ENCODE measurements at places on chromosomes 1 and 21.

GRCh38 chr1:59393211-59394180 lies 96.6 kb downstream of the FGGY start:
- DNase-seq: no peak

- DNase-seq: peak; percentile 62
Measured at GRCh38 chr1:10909697-10910680, 102.5 kb upstream of the TARDBP start.

GRCh38 chr1:235783148-235783776 lies 83.4 kb downstream of the LYST start:
- no peak for DNase-seq

DNA sequence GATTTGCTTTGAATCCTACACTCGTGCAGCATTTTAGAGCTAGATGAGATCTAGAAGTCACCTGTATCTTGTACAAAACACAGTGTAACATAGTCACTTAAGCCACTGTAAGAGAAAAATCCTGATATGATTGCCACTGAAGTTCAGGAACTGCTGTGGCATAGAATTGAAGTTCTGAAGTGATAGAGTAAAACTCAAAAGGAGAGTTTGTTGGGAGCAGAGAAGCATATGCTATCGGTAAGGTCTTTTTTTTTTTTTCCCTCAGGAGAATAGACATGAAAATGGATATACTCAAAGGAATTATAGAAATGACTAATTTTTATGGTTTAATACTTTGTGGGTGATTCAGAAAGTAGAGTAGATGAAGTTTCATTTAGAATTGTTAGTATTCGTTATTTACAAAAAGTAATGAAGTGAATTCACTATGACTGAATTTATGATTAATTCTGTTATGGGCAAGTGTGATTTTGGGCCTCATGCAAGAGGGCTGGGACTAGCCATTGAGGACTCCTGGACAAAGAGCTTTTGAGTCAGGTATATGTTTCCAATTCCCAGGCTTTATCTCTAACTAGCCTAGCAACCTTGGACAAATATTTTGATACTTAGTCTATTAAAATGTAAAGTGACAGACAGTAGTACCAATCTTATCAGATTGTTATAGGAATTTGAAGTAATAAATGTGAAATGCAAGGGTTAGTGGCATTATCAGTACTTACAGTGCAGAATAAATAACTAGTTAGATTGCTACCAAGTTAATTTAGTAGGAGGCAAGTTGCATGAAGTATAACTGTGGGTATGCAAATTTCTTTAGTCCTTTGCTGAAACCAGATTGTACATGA lies 3.1 kb downstream of the KCTD3 start:
- DNase-seq: no peak

GRCh38 chr1:202176949-202177927 lies 16.4 kb upstream of the LGR6 start:
- DNase-seq: no peak

DNA sequence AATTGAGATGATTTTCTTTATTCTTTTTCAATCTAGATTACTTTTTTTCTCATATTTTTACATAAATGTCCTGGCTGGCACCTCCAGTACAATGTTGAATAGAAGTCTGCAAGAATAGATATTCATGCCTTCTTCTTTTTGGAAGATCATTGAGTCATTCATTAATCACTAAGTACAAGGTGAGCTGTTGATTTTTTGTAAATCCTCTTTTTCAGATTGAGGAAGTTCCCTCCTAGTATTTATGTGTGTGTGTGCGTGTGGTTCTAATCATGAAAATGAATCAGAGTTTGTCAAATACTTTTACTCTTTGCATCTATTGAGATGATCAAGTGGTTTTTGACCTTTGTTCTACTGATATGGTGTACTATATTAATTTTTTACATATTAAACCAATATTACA lies 859.3 kb downstream of the KCNT2 start:
- DNase-seq: no peak

DNA sequence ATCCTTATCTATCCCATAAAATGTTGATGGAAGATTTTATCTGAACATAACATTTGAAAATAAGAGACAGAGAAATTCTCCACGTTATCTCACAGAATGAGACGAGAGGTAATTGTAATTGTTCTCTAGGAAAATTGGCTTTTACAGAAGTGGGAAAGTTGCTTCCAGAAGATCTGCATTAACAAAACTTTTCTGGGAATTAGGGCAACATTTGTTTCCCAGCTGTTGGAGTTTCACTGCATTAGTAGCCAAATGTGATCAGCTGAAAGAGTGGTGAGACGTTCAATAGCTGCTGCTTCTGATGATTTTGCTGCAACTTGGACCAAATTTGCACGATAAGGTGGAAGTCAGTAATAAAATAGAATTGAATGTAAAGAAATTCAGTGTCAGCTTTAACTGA lies 7.6 kb downstream of the CHODL start:
- DNase-seq: no peak

DNA sequence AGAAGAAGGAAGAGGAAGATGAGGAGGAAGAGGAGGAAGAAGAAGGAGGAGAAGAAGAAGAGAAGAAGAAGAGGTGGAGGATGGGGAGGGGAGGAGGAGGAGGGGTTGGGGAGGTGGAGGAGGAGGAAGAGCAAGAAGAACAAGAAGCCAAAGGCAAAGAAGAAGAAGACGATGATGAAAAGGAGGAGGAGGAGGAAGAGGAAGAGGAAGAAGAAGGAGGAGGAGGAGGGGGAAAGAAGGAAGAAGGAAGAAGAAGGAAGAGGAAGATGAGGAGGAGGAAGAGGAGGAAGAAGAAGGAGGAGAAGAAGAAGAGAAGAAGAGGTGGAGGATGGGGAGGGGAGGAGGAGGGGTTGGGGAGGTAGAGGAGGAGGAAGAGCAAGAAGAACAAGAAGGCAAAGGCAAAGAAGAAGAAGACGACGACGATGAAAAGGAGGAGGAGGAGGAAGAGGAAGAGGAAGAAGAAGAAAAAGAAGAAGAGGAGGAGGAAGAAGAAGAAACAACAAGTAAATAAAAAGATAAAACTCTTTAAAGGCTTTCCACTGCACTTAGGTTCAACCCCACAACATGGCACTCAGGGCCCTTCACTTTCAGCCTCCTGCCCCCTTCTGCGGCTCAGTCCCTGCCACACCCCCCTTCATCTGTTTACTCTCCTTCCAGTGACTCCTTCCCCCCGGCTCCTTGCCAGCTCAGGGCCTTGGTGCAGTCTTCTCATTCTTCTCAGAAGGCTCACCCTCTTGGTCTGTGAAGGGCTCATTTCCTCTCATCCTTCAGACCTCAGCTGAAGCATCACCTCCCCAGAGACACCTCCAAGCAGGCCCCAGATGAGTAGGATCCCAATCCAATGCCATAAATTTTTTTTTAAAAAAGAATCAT lies 114.0 kb downstream of the KCNN3 start:
- no peak for DNase-seq

DNA sequence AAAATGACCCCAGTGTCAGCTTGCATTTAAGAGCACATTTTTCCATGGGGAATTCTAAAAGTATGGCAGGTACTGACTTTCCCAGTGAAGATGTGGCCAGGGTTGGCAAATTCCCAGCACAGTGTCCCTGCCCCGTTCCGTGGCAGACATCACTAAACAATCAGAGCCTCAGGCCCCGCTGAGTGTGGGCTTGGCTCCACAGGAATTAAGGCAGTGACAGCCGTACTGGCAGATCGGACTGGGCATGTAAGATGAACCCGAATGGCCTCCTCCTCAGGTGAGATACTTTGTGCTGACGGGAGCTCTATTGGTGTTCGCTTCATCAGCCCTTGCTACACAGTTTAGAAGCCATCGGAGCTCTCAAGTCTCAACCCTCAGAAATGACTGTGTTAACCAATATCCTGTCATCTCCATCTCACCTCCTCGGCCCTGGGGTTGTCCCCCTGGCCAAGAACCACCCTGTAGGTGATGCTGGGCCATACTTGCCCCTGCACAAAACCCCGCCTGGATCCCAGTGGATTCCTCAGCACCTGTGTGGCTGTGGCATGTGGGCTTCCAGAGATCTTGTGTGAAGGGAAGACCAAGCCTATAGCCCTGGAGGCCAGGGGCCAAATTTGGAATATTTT lies 29.0 kb upstream of the ABCG1 start:
- DNase-seq: no peak

GRCh38 chr1:37020653-37021277 lies 13.6 kb downstream of the GRIK3 start:
- no peak for DNase-seq

Data from stimulated activated CD8-positive, alpha-beta memory T cell treated with anti-CD3 and anti-CD28 coated beads, Interleukin-4, amount 100 ng/mL, for 1 hour (primary cell).